ENCODE measurements at places on chromosomes 2 and 18.

- DNase-seq, result no peak
Measured at GRCh38 chr2:200128296-200128695, 172.9 kb downstream of the MAIP1 start.

DNA sequence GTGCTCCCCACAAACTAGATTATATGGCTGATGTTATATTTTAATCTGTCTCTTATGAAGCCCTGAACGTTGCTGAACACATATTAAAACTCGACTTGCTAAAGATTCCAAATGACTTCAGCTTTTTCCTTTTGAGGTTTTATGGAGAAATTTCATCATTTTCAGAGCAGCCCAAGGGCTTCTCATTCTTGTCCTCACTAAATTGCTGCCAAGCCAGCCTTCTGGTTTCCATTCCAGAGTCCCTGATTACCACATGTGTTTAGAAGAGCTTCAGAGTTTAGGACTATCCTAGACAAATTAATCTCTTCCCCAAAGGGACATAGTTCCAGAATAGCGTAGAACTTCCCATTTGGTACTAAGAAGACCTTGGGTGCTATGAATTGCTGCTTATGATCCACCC, 77.8 kb upstream of the CCDC195 start:
- no peak for DNase-seq

DNA sequence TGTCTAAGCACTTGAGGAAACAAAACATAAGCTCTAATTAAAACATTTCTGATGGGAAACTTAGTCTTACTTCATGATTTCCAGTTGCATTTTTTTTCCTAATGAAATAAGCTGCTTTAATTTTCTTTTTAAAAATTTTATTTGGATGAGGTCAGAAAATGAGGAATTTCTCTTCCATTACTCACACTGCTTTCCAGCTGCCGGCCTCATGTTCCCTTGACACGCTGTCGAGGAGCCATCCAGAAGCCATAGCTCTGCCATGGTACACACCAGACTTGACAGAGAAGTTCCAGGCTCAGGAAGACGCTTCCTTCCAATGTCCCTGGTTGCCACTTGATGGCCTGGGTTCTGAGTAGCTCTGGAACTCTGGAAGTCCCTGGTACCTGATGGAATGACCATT, 12.1 kb upstream of the MAPRE2 start:
- no peak for DNase-seq

- DNase-seq, result no peak
Measured at GRCh38 chr2:119028327-119029174, 86.6 kb downstream of the MARCO start.

GRCh38 chr2:212712466-212712865, 173.9 kb upstream of the ERBB4 start:
- no peak for DNase-seq

DNA sequence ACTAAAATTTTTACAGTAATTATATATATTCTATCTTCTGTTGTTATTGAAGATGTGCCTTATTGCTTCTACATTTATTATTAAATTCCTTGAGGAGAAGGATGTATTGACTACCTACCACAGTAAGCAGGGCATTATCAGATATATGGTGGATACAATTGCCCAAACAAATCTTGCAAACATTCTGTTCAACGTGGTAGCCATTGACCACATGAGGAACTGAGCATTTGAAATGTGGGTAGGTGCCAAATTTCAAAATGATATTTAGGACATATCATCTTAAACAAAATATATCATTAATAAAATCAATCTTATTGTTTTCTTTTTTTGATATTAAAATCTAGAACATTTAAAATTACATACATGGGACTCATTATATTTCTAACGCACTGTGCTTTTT, 11.1 kb downstream of the SCN3A start:
- DNase-seq, result no peak

- DNase-seq, result no peak
Measured at GRCh38 chr2:239262484-239263230, 138.2 kb downstream of the HDAC4 start.

DNA sequence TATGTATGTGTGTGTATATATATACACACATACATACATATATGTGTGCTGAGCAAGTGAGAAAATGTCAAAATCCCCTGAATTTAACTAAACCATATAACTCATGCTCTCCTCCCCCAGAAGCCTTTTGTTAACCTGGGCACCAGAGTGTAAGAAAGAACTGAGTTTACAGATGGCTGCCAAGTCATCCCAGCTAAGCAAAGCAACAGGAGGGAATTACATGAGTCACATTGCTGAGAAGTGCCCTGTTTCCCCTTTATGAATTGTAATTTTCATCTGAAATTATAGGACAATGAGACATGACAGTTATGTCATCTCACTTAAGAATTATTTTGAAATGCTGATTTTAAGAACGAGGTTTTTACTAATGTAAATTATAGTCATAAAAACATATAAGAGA, 29.9 kb downstream of the SCN7A start:
- DNase-seq, result no peak

GRCh38 chr2:66306483-66306882, 128.4 kb upstream of the MEIS1 start:
- DNase-seq, result no peak

- no peak for DNase-seq
Measured at GRCh38 chr2:8174641-8175257, 507.1 kb upstream of the ID2 start.

- DNase-seq, result no peak
Measured at GRCh38 chr2:2825516-2826208, 494.6 kb upstream of the MYT1L start.

- no peak for DNase-seq
Measured at GRCh38 chr2:192146069-192147015, 48.4 kb downstream of the TMEFF2 start.

DNA sequence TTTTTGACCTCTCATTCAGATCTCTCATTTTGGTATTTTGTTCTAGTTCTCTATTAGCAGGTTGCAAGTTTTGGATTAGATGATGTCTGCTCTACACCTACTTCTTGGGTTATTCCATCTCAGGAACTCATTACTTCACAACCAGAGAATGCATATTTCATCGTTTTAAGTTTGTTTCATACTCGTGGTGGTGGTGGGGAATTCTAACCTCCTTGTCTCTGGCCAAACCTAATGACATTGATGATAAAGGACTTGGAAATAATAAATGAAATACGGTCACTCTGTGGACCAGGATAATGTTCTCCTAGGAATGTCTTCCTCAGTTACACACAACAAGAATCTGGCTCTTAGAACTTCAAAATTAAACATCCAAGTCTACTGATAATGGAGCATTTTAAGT, 115.2 kb downstream of the CDC42EP3 start:
- no peak for DNase-seq

DNA sequence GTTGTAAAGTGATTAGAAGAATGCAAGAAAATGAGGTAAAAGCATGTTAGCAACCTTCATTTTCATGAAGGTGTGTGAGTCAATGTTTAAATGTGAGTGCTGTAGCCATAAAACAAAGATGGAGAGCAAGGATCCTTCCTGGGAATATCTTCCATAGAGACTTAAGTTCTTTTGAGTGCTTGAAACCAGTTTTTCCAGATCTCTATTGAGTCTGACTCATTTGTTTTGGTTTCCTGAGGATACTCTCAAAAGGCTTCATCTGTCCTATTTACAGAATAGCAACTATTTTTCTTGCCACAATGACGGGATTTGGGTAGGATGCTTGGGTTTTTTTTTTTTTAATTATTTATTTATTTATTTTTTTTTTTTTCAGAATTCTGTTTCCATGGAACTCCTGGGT, 45.9 kb upstream of the ASB1 start:
- DNase-seq, result no peak

GRCh38 chr18:54210463-54210862, 14.0 kb downstream of the MBD2 start:
- DNase-seq, result no peak

DNA sequence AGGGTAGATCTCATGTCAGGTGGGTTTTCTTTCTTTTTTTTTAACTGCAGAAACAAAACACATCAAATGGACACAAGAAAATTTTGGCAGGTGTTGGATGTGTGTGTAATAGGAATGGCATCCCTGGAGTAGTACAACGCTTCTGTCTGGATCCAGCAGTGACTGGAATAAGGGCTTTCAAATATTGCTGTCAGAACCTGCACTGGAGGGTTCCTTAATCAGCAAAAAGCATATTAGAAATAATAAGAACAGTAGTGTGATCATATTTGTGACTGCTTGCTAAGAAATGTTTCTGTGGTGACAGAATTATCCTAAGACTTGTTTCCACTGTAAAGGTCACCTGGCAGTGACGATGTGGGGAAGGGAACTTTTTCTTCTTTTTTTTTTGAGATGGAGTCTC, 30.8 kb downstream of the CREG2 start:
- no peak for DNase-seq

- no peak for DNase-seq
Measured at GRCh38 chr2:64866797-64867196, 122.4 kb upstream of the SLC1A4 start.

DNA sequence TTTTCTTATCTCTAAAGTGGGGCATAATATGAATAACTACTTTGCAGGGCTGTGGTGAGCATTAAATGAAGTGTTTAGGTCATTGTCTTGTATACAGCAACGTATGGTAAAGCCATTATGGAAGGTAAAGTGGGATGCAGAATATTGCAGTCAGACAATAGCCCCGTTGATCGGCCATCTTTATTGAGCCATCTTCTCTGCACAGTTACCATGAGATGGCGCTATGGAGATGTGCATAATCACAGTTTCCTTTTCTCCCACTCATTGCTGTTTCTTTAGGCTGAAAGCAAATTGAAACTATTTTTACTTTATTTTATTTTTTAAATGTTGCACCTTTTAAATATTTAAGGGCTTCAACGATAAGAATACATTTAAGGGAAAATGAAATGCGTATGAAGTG, 108.9 kb downstream of the THSD7B start:
- no peak for DNase-seq

Data from activated T-helper 2 cell treated with anti-CD3 and anti-CD28 coated beads, Interferon-gamma antibody, Interleukin-2, Interleukin-4, amounts not matched to agents 10 μg/mL and 5 μg/mL and 100 μg/mL, durations not matched to agents 14 hours and 24 hours and 36 hours (primary cell).